Right atrium auricular region (tissue), 2 donors: ENCODE measurements at places on chromosomes 7 and 10. TPM values are rescaled to one million over a fixed set of nuclear protein-coding genes. Genes with fewer than 3 reads are reported as not detected.

Gene FAM131B
- total RNA-seq = 0.48 TPM

Gene CUBN
- total RNA-seq = 0.15 TPM

Gene STEAP1
- 1.8 TPM for total RNA-seq

Gene LLCFC1
- total RNA-seq = not detected

Gene ZNF212
- 3.0 TPM for total RNA-seq

Gene MYPN
- 93.5 TPM for total RNA-seq

Gene SAMD9L
- total RNA-seq = 5.7 TPM

Gene COL1A2
- total RNA-seq = 228 TPM

Gene CAV2
- total RNA-seq = 180 TPM

Gene FAM25A
- total RNA-seq = not detected

Gene TSPAN15
- total RNA-seq = 6.6 TPM

Gene CTTNBP2
- total RNA-seq = 4.6 TPM

Gene ZNF777
- total RNA-seq = 6.0 TPM

Gene CPVL
- total RNA-seq = 11.8 TPM

Gene JCAD
- 34.1 TPM for total RNA-seq

Gene PAOX
- total RNA-seq = 2.4 TPM

Gene PTPN20
- 16.2 TPM for total RNA-seq

Gene MNX1
- total RNA-seq = not detected

Gene IRF5
- 2.7 TPM for total RNA-seq

Gene SPAM1
- total RNA-seq = not detected

Gene ZNF853
- total RNA-seq = 25.2 TPM

Gene FGFR2
- total RNA-seq = 2.8 TPM

Gene NKX2-3
- total RNA-seq = not detected

Gene FOXP2
- 3.8 TPM for total RNA-seq

Gene CALN1
- total RNA-seq = not detected

Gene ZWINT
- total RNA-seq = 1.3 TPM

Gene PALD1
- total RNA-seq = 8.5 TPM

Gene NEUROG3
- total RNA-seq = not detected

Gene ABCA13
- not detected for total RNA-seq

Gene CSTF2T
- 14.7 TPM for total RNA-seq

Gene SEMA3C
- total RNA-seq = 58.3 TPM

Gene ASB10
- 11.6 TPM for total RNA-seq

Gene TMEM225B
- total RNA-seq = not detected
